ENCODE measurements at places on chromosomes 13 and 19. TPM values are rescaled to one million over a fixed set of nuclear protein-coding genes. Genes with fewer than 3 reads are reported as not detected.

GRCh38 chr13:99359528-99359927 lies 52.3 kb upstream of the GPR183 start:
- no peaks in the 10 kb centered on the region for H3K36me3 ChIP-seq
- no peak for DNase-seq
- no peak overlapping the region for H3K27ac ChIP-seq
- H3K27me3 ChIP-seq, result no peaks in the 10 kb centered on the region

DNA sequence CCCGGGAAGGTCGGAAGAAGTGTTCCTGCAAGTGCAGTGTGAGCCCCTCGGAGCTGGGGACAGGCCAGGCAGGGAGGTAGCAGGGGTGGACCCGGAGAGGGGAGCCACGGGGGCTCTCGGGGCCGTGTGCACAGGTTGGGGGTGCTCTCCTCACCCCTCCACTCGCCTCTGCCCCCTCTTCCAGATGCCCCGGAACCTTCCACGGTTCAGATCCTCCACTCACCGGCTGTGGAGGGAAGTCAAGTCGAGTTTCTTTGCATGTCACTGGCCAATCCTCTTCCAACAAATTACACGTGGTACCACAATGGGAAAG lies 9.0 kb downstream of the CD22 start:
- H3K27me3 ChIP-seq, result no peaks in the 10 kb centered on the region
- H3K27ac ChIP-seq, result no peak overlapping the region
- H3K4me3 ChIP-seq, result no peak overlapping the region
- H3K36me3 ChIP-seq, result no peaks in the 10 kb centered on the region

- no peak overlapping the region for H3K27ac ChIP-seq
- H3K27me3 ChIP-seq, result no peaks in the 10 kb centered on the region
- DNase-seq, result no peak
- H3K36me3 ChIP-seq, result peaks cover 8% of the 10 kb centered on the region
- H3K4me1 ChIP-seq, result peaks cover 11% of the 10 kb centered on the region
Measured at GRCh38 chr13:95787356-95788099, 110.6 kb downstream of the DNAJC3 start.

The HIPK4 gene
- not detected for total RNA-seq

DNA sequence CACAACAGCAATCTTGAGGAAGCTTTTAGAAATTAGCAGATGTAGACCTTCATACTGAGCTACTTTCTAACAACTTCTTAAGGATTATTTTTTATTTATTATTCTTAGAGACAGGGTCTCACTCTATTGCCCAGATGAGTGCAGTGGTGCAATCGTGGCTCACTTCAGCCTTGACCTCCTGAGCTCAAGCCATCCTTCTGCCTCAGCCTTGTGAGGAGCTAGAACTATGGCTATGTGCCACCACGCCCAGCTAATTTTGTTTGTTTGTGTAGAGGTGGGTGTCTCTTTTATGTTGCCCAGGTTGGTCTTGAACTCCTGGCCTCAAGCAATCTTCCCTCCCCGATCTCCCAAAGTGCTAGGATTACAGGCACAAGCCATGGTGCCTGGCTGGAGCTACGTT lies 200.6 kb downstream of the TSHZ3 start:
- no peak overlapping the region for H3K27ac ChIP-seq
- H3K4me1 ChIP-seq, result no peaks in the 10 kb centered on the region
- no peak for DNase-seq
